ENCODE measurements at places on chromosomes 7 and 10.
A peak's percentile ranks its signal among the peaks of the same experiment; 100 is the strongest.

GRCh38 chr7:111388912-111389311, 173.4 kb downstream of the IMMP2L start:
- no peak for DNase-seq

GRCh38 chr7:43495572-43495971, 87.3 kb upstream of the STK17A start:
- no peak for DNase-seq

DNA sequence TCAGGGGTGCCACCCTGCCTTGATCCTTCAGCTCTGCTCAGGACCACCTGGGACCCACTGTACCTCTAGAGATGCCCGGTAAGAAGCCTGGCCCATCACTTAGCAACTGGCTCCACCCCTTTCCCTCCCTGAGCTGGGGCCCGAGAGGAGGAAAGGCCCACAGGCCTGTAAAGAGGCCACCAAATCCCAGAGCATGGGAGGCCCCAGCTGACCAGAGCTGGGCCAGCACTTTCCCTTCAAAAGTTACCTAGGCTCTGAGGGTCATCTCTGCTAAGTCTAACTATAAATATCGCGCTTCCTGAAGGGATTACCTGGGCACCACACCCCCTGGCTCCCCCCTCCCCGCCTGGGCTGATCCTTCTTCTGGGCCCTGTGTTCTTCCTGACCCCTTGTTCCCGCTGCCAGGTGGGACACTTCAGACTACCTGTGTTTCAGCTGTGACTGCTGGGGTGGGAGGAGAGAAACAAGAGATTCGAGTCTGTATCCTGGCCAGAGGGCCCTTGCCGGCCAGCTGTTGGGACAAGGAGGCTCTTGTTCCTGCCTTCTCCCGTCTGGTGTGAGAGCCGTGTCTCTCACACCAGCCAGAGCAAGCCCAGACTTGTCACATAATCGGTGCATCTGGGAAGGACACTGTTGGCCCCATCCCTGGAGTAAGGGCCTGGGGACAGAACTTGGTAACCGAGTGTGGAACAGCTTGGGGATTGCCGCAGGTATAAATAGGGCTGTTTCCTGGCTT, 22.8 kb upstream of the ANKRD2 start:
- no peak for DNase-seq

- DNase-seq: no peak
These were observed 151.3 kb downstream of the GALNT11 start for GRCh38 chr7:152176797-152177196.

GRCh38 chr10:110781139-110781538, 90.6 kb upstream of the PDCD4 start:
- no peak for DNase-seq

GRCh38 chr10:132958883-132959558, 16.7 kb upstream of the CFAP46 start:
- DNase-seq: no peak

GRCh38 chr10:59000162-59000825, 176.1 kb upstream of the PHYHIPL start:
- DNase-seq: no peak

GRCh38 chr7:43876976-43877745, 7.8 kb upstream of the MRPS24 start:
- DNase-seq: no peak

GRCh38 chr10:114261076-114261475, 22.0 kb downstream of the VWA2 start:
- DNase-seq: no peak

DNA sequence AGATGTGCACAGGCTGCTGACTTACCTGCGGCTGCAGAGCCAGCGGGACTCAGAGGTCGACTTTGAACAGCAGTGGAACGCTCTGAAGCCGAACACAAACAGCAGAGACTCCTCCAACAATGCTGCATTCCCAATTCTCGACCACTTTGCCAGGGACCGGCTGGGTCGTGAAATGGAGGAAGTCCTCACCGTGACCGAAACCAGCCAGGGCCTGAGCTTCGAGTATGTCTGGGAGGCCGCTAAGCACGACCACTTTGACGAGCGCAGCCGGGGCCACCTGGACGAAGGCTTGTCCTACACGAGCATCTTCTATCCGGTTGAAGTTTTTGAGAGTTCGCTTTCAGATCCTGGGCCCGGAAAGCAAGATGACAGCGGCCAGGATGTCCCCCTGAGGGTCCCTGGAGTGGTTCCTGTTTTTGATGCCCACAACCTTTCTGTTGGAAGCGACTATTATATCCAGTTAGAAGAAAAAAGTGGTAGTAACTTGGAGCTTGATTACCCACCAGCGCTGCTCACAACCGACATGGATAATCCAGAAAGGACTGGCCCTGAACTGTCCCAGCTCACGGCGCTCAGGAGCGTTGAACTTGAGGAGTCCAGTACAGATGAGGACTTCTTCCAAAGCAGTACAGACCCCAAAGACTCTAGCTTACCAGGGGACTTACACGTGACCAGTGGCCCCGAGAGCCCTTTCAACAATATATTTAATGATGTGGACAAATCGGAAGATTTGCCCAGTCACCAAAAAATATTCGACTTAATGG, 19.4 kb upstream of the BHLHA15 start:
- no peak for DNase-seq

GRCh38 chr10:30731963-30732362, 102.4 kb upstream of the LYZL2 start:
- no peak for DNase-seq

- DNase-seq: peak; percentile 27
These were observed 510 bp downstream of the ZSWIM8 start for GRCh38 chr10:73785721-73786511.

- DNase-seq: peak; percentile 72
These were observed 346.6 kb upstream of the KLF6 start for GRCh38 chr10:4131407-4132215.

All from CD8-positive, alpha-beta memory T cell (primary cell).